ENCODE measurements at places on chromosomes 5 and 9.
A peak's percentile ranks its signal among the peaks of the same experiment; 100 is the strongest.

GRCh38 chr5:179312557-179313235 is 32.6 kb downstream of the ADAMTS2 start:
- no peak for DNase-seq

- no peak for DNase-seq
These were observed 16.7 kb upstream of the SCGB3A1 start for GRCh38 chr5:180607861-180608571.

DNA sequence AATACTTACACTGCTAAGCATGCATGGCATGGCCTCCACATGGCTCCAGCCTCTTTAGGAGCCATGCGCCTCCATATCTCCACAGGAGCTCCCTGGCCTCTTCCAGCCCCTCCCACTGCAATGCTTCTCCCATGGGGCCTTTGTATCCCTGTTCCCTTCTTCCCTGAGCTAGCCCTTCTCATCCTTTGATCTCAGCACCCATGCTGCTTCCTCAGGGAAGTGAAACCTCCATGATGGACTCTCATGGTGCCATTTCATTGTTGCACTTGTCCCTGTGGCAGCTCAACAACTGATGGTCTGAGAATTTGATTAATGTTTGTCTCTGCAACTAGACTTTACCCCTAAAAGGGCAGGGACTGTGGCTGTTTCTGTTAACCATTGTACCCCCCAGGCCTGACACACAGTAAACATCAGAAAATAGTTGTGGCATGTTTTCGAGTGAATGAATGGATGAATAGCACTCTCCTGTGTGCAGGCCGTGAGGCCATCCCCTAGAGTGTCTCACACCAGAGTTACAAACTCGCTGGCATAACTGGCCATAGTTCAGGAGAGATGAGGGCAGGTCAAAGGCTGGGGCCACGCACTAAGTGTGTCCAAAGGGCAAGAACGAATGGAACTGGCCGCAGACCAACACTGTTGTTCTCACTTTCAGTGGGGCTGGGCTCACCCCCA is 6.6 kb downstream of the IDNK start:
- DNase-seq, result no peak

DNA sequence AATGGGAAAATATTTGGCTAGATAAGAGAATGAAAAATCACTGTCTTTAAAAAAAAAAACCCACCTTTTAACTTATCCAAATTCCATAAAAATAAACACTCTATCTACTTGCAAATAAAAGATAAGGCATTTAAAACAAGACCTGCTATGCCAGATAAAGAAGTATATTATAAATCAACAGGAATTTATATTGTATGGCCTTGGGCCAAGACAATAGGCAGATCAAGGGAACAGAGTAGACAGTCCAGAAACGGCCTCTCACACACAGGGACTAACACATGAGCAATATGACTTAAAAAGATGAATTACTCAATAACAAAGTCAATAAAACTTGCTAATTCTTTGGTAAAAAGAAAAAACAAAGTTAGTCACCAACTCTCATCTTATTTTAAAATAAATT is 34.7 kb upstream of the ICE1 start:
- DNase-seq, result no peak

DNA sequence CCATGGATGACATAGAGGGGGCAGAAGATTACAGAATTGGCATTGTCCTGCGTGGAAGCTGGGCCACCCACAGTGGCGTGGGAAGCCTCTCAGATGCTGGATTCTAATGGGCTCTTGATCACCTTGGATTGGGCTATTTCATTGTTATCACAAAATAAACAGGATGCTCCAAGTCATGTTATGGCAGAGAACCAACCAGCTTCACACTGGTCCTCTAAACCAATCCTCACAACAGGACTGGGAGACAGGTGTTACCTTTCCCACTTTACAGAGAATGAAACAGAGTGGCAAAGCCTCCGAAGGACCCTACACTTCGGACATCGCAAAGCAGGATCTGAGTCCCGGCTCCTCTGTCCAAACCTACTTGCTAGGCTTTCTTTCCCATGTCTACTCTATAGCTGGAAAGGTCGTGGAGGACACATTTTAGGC is 455 bp upstream of the SMIM3 start:
- DNase-seq, result no peak

GRCh38 chr9:115341426-115341825 is 223.5 kb upstream of the TNC start:
- no peak for DNase-seq

DNA sequence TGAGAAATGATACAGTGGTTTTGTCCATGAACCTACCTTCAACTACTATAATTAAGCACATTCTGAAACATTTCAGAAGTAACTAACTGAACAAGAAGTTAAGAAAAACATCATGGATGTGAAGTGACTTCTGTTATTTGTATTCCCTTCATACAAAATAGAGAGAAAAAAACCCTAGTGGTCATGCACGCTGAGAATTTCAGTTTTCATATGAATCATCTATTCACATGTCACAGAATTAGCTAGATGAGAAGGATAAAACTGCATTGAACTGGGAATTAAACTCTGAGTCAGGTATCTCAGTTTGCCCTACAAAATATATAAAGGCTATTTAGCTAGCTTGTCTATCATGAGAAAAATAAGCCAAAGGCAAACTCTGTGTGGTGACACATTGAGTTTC is 451.8 kb upstream of the FTMT start:
- no peak for DNase-seq

- DNase-seq, result no peak
These were observed 114.0 kb downstream of the CDC42SE2 start for GRCh38 chr5:131377785-131378325.

DNA sequence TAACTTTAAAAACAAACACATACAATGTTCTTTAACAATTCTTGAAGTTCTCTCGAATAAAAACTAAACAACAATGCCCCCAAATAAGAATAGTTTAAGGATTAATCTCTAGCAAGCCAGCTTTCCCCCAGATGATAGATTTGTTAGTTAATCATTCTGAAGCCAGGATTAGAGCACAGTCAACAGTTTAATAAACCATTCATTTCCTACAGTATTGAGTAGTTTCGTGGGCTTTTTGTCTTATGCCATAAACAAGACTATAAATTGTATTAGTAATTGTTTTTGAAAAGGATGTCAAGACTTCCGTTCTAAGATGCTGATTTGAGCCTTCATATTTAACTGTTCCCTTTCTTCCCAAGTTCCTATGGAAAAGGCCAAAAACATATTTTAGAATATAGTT is 136.6 kb downstream of the PIK3R1 start:
- DNase-seq, result no peak

GRCh38 chr5:118692811-118693342 is 295.5 kb downstream of the DTWD2 start:
- DNase-seq, result peak; percentile 87

GRCh38 chr5:136619556-136619955 is 254.2 kb upstream of the TRPC7 start:
- DNase-seq, result no peak

DNA sequence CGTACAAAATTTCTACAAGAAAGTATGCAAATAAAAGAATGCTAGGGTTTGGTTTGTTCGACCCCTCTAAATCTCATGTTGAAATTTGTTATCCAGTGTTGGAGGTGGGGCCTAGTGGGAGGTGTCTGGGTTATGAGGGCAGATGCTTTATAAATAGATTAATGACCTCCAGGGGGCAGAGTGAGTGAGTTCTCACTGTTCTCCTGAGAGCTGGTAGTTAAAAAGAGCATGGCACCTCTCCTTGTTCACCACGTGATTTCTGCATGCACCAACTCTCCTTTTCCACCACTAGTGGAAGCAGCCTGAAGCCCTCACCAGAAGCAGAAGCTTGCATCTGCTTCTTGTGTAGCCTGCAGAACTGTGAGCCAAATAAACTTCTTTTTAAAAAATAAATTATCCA is 50.4 kb upstream of the FAM170A start:
- DNase-seq, result no peak

- DNase-seq, result no peak
These were observed 57.3 kb downstream of the TRIO start for GRCh38 chr5:14200312-14200990.

- no peak for DNase-seq
These were observed 355.9 kb downstream of the PRELID2 start for GRCh38 chr5:145479271-145479670.

- no peak for DNase-seq
These were observed 209.1 kb downstream of the ASTN2 start for GRCh38 chr9:117205806-117206205.

DNA sequence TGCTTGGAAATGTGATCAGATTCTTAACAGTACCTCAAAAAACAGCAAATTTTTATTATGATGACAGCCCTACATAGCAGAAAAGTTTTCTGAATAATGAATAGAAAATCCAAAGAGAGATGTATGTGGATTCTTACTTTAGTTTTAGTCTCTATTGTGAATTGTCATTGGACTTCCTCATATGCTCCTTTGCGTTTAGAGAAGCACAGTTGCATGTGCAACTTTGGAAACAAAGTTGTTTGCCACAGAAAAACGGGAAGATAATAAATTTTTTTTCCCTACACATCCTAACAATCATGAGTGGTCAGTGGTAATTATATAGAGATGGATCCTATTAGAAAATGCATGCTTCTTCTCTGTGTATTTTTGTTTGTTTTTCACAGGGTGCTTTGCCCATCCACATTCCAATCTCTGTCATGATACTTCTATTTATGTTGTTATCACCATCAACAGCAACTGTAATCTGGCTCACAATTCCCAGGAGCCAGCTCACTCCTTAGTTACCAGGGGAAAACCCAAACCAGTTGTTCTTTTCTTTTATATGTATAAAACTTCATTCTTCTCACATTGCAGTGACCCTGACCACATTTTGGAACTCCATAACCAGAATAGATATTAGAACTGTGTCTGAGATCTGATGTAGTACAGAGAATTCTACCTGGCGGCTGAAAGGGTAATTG is 118.7 kb downstream of the NDUFS4 start:
- DNase-seq, result no peak

GRCh38 chr9:130237763-130238524 is 27.6 kb upstream of the HMCN2 start:
- DNase-seq, result no peak

DNA sequence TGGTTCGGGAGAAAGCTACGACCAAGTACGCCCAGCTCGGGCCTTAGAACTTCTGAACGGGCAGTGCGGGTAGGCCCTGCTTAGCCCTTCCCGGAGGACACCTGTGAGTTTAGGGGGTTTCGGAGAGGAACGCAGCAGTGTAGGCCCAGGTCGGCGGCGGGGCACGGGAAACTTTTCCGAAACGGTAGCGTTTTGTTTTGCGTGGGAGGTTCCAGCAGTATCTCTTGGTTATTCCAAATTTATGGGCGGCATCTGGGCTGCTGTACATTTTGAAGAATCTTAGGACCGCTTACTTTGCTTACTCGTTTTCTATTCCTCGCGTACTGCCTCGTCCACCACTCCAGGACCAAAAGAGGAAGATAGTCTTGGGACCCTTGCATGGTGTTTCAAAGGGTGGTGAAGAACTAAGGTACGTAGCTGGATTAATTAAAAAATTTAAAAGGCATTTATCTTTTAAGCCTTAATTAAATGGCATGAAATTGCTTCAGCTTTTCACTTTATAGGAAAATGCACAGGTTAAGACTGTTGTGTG is 492 bp downstream of the TENT2 start:
- no peak for DNase-seq

DNA sequence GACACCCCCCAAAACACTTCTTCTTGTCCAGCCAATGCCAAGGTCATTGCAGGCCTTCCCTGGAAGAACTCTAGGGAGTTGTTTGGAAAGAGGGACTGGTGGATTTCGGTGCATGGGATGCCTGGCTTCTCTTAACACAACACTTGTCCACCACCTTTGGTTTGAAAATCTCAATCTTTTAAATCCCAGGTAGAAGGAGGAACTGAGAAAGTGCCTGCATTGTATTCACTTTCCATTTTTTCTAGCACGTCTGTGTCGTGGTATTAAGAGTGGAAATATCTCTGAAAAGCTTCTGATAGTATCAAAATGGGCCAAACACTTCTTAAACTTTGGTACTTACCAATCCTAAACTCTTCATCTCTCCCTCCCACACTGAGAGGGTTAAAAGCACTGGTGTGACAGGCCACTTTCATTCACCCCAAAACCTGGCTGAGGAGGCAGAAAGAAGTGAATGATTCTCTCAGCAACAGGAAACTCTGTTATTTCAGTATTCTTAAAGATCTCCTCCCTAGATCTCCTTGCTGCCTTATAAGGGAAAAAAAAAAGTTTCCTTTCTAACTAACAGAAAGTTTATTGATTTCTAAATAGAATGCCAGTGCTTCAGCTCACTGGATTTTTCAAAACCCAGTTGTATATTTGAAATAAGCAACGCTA is 3.9 kb upstream of the NFIB start:
- DNase-seq, result peak; percentile 24

GRCh38 chr5:123151227-123151909 is 62.3 kb downstream of the PRDM6 start:
- DNase-seq, result no peak

- no peak for DNase-seq
These were observed 21.3 kb upstream of the ERMP1 start for GRCh38 chr9:5854063-5854790.

DNA sequence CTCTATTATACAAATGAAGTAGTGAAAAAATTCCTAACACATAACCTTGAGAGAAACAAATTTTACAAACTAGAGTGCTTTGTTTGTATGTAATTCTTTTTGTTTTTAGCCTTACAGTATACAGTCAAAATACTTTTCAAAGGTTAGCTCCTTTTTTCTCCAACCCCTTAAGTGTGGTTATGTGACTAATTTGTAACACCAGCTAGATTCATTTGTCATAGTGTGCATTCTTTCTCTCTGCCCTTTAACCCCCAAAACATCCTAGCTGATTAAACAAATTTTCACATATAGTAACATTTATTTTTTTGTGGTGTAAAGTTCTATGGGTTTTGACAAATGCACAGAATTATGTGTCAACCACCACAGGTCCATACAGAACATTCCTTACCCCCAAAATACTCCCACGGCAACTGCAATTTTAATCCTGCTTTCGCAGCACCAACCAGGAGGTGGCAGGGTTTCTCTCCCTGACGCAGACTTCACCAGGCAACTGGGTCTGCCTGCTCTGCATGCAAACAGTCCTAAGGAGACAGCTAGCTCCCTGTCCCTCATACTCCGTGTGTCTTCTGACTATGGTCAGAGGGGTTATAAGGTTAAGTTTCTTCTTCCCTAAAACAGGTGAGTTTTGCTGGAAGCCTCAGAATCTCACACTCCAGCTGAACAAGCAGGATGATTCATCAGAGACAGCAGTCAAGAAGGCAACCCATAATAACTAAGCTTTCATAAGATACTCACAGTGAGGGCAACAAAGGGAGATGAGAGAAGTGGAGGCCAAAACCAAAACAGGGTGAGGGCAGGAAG is 44.5 kb upstream of the NR5A1 start:
- DNase-seq, result peak; percentile 85

GRCh38 chr9:37025823-37026112 is 8.3 kb downstream of the PAX5 start:
- no peak for DNase-seq

GRCh38 chr9:3177936-3178335 is 334.0 kb upstream of the PUM3 start:
- no peak for DNase-seq

DNA sequence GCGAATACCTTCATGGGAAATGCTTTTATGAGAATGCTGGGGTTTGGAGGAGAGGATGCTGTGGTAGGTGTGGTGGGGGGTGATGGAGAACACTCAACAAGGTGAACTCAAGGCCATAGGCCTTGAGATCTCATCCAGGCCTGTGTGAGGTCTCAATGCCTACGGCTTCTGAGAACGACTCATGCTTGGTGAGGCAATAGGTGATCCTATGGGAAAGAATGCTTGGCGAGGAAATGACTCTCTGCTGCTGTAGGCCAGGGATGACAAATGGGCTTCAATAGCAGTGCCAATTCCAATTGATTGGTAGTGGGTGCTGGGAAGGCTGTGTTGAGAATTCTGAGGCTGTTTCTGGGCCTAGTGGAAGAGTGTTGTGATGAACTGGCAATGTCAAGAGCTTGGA is 280.2 kb upstream of the CLINT1 start:
- no peak for DNase-seq
